Cortex of kidney (tissue), 1 donor: ENCODE measurements at places on chromosomes 7 and 10.

GRCh38 chr7:105662998-105663397 lies 81.7 kb upstream of the EFCAB10 start:
- DNase-seq: no peak

DNA sequence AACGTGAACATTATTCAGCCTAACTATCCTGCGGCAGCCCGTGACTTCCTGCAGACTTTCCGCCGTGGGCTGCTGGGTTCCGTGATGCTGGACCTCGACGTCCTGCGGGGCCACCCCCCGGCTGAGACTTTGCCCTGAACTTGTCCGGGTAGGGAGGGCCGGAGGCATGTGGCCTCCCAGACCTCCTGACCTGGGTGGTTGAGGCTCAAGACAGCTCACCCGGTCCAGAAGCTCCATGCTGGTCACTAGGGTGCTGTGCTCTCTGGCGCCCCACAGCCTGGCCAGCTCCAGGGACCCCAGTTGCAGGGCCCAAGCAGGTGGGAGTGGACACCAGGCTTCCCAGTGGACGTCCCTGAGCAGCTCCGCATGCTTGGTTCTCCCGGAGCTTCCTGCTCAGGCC lies 4.4 kb downstream of the SPRN start:
- no peak for DNase-seq

- DNase-seq: no peak
Measured at GRCh38 chr7:84546403-84546802, 351.8 kb upstream of the SEMA3A start.

DNA sequence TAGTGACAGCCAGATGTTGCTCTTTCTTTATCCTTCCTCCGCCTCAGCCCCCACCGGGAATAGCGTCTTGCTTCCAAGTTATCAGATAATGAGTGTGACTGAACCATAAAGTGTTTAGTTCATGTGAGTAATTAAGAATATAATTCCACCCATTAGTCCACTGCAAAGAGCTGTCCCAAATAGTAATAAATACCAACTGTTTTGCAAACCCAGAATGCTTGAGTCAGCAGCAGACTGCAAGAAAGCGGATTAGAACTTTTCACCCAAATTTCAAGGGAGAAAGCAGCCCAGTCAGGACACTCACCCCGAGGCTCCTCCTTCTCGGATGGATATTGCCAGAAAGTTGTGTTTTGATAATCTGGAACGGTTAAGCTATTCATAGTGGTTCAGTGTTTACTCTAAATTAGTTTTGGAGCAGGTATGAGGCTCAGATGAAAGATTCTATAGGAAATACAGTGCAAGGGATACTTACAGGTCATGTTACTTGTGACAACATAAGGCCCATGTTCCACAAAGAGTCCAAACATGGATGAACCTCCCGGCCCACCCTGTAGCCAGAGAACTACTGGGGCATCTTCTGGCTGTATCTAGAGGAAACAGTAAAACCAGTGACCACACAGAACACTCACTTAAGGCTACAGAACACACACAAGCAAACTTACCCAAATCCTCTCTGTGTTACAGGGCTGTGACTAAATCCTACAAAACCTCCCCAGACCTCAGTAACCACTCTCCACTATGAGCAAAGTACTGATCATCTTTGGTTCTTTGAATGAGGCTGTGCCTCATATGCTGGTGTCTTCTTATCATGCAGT lies 50.5 kb downstream of the CPVL start:
- no peak for DNase-seq

GRCh38 chr7:118195837-118196474 lies 12.0 kb downstream of the LSM8 start:
- no peak for DNase-seq

DNA sequence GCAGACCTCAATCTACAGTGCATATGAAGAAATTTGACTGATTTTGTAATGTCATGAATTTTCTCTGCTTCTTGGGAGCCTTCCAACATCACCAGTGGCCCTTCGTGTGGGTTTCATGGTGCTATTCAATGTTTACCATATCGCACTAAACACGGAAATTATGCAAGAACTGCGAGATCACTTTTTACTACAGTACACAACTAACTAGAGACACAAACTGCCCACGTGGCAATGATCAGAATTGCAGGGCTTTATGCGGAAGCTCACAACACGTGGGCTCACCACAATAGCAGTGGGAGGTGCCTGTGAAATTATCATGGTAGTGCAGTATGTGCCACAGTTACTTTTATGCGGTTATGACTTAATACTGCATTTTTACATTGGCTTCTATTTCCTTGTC lies 449.7 kb upstream of the KLF6 start:
- DNase-seq: no peak

DNA sequence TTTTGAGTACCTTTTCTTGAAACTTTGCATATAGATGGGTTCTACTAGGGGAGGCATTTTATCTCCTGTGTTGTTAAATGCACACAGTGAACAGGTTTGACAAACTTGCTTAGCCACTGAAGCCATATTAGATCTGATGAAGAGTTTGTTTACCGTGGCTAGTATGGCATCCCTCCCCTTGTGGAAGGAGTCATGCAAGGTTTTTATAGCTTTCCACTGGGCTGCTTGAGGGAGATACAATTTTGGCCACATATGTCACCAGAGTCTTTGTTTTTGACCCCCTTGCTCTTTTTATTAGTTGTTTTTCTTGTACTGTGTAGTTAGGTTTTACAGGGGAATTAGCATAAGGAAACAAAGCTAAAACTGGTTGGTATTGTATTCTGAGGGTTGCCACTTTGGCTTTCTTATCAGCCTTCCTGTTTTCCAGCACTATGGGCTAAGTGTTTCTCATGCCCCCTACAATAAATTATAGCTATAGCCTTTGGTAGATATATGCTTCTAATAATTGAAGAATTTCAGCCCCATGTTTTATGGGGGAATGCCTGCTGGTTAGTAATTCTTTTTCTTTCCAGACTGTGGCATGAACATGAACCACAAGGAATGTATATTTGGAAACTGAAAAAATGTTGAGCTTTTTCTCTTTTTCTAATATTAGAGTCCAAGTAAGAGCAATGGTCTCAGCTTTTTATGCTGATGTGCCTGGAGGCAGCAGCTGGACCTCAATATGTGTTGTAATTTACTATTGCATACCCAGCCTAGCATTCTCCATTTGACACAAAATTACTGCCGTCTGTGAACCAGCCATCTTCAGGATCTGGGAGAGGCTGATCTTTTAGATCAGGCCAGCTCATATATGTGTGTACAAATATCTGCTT lies 18.4 kb upstream of the STEAP2 start:
- no peak for DNase-seq

DNA sequence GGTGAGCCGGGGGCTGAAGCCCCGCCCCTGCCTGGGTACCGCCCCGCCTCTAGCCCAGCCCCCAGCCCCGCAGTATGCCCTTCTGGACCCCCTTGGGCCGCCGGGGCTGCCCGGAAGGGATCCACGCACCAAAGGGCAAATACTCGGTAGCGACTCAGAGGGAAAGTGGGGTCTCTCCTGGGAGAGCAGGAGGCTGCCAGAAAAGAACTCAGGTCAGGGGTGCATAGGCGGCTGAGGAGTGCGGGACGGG lies 796 bp downstream of the FBXL15 start:
- DNase-seq: no peak

- no peak for DNase-seq
Measured at GRCh38 chr7:142790056-142790455, 19.3 kb downstream of the PRSS2 start.

GRCh38 chr10:73959484-73960243 lies 38.3 kb upstream of the VCL start:
- no peak for DNase-seq

DNA sequence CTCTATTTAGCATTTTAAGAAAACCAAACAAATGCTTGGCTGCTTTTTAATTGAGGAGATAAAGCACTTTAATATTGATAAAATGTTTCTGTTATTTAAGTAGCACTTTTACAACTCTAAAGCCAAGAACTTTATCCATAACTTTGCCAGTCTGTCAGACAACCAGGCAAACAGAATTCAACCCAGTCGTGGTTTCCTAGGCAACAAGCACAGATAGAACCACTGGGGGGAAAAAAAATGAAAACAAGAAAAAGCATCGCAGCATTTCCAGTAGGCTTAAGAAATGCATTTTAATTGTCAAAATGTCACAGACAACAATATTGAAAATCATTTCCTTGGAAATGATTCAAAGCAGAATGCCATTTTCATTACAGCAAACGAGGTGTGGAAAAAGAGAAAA lies 323.4 kb downstream of the PARD3 start:
- no peak for DNase-seq

- DNase-seq: no peak
Measured at GRCh38 chr7:63031838-63032436, 966.7 kb upstream of the ZNF722 start.

DNA sequence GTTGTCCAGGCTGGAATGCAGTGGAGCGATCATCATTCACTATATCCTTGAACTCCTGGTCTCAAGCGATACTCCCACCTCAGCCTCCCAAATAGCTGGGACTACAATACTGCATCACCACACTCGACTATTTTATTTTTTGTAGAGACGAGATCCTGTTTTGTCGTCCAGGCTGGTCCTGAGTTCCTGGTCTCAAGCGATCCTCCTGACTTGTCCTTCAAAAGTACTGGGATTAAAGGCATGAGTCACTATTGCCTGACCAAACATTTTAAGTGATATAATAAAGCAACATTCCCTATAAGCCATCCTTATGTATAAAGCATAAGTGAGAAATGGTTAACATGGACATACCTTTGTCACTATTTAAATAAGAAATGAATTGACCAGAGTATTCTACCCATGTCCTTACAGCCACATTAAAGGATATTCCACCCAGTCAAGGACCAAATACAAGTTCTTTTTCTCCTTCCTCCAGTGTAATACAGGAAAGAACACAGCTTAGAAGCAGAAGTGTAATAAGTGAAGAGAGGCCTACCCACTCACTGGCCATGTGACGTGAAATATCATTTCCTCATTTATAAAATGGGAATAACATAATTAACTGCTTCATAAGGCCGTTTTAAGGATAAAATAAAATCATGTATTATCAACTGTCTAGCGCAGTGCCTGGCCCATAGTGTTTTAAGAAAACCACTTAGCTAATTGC lies 82.0 kb downstream of the DOCK4 start:
- DNase-seq: no peak

GRCh38 chr7:38283107-38283506 lies 9.7 kb upstream of the TARP start:
- DNase-seq: no peak

DNA sequence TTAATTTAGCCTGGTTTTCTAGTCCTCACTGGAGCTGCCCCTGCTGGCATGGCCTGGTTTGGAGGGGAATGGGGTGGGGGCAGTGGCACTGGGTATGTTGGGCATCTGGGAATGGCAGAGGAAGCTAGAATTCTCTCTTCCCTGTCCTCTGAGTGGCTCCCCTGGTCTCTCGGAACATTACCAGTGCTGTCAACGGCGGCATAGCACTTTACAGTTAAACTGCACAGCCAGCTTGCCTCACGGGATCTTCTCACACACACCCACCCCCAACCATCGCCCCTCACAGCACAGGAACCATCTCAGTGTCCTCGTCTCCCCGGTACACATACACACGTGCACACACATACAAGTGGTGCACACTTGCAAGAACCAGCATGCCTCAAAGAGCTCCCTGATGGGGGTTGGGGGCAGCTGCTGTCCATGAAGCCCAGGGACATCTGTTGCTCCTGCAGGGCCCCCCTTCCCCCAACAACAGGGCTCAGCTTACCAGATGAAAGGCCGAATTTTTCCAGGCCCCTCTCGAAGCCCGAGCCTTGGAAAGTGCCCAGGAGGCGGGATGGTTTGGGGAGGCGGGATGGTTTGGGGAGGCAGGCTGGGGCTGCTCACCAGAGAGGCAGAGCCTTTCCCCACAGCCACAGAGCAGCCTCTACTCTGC lies 41.0 kb downstream of the TSPAN15 start:
- no peak for DNase-seq

GRCh38 chr10:128466831-128467371 lies 340.7 kb upstream of the MKI67 start:
- no peak for DNase-seq

DNA sequence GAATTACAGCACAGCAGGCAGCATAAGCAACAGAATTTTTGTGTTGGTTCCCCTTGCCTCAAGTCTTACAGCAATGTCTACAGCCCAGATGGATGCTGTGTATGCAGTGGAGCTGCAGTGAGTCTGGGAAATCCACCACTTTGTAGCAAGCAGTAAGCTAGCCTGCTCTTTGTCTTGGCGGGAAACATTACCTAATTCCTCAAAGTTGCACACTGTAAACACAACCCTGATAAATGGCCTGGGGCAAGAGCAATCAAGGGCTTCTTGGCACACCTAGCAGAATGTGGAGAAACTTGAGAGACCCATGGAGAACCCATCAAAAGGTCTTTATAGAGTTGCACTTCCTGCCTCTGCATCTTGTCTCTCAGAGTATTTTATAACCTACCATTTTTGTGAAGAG lies 102.0 kb upstream of the FOXP2 start:
- DNase-seq: no peak

- DNase-seq: no peak
Measured at GRCh38 chr7:50711271-50712175, 71.2 kb downstream of the GRB10 start.

- DNase-seq: no peak
Measured at GRCh38 chr7:28882869-28883470, 75.2 kb downstream of the TRIL start.
